ENCODE measurements at places on chromosomes 16 and 17. TPM values are rescaled to one million over a fixed set of nuclear protein-coding genes. Genes with fewer than 3 reads are reported as not detected.
A peak's percentile ranks its signal among the peaks of the same experiment; 100 is the strongest.

NPW gene
- total RNA-seq: 7.1 TPM

KRTAP4-9 gene
- total RNA-seq: not detected

- H3K27ac ChIP-seq: no peak overlapping the region
- no peaks in the 10 kb centered on the region for H3K27me3 ChIP-seq
- no peak overlapping the region for H3K4me3 ChIP-seq
- peaks cover 24% of the 10 kb centered on the region for H3K36me3 ChIP-seq
- no peak for DNase-seq
Observed at GRCh38 chr17:22409160-22409751, 716.9 kb downstream of the KCNJ18 start.

- H3K27me3 ChIP-seq: no peaks in the 10 kb centered on the region
- H3K4me3 ChIP-seq: peak overlapping the region; percentile 5
- no peak overlapping the region for H3K27ac ChIP-seq
- DNase-seq: no peak
Observed at GRCh38 chr16:30357085-30357714, 2.1 kb upstream of the CD2BP2 start.

- H3K27me3 ChIP-seq: no peaks in the 10 kb centered on the region
- no peak overlapping the region for H3K27ac ChIP-seq
- no peak for DNase-seq
- H3K4me1 ChIP-seq: no peaks in the 10 kb centered on the region
- no peak overlapping the region for H3K4me3 ChIP-seq
Observed at GRCh38 chr17:82463925-82464566, 5.5 kb downstream of the NARF start.

- H3K4me3 ChIP-seq: no peak overlapping the region
- H3K27ac ChIP-seq: no peak overlapping the region
- no peak for DNase-seq
- no peaks in the 10 kb centered on the region for H3K27me3 ChIP-seq
- peaks cover 4% of the 10 kb centered on the region for H3K36me3 ChIP-seq
Observed at GRCh38 chr16:27718201-27719105, 168.5 kb downstream of the KATNIP start.

SLC5A10 gene
- not detected for total RNA-seq

PABPN1L gene
- total RNA-seq: not detected

DNA sequence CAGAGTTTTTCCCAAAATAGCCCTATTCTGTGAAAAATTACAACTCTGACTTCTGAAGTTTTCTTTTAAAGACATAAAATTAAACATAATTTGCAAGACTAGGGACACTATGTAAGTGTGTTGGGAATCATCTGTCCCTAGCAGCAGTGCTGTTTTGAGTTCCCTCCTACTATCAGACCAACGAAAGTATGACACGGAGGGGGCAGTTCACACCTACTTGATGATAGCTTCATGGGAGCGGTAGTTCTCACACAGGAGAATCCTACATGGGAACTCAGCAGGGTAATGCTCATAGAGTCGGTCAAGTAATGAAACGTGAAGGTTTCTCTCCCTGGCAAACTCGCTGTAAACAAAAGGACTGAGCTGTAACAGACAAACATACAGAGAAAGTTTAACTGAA lies 96.6 kb downstream of the HELZ start:
- peaks cover 30% of the 10 kb centered on the region for H3K36me3 ChIP-seq
- no peak overlapping the region for H3K4me3 ChIP-seq
- H3K27ac ChIP-seq: no peak overlapping the region
- DNase-seq: no peak

USP43 gene
- total RNA-seq: 5.5 TPM

KCNH6 gene
- 2.3 TPM for total RNA-seq

MYH13 gene
- total RNA-seq: not detected

- H3K4me1 ChIP-seq: no peaks in the 10 kb centered on the region
- no peak overlapping the region for H3K27ac ChIP-seq
- H3K4me3 ChIP-seq: no peak overlapping the region
Observed at GRCh38 chr17:56624912-56625311, 31.4 kb downstream of the NOG start.

DNA sequence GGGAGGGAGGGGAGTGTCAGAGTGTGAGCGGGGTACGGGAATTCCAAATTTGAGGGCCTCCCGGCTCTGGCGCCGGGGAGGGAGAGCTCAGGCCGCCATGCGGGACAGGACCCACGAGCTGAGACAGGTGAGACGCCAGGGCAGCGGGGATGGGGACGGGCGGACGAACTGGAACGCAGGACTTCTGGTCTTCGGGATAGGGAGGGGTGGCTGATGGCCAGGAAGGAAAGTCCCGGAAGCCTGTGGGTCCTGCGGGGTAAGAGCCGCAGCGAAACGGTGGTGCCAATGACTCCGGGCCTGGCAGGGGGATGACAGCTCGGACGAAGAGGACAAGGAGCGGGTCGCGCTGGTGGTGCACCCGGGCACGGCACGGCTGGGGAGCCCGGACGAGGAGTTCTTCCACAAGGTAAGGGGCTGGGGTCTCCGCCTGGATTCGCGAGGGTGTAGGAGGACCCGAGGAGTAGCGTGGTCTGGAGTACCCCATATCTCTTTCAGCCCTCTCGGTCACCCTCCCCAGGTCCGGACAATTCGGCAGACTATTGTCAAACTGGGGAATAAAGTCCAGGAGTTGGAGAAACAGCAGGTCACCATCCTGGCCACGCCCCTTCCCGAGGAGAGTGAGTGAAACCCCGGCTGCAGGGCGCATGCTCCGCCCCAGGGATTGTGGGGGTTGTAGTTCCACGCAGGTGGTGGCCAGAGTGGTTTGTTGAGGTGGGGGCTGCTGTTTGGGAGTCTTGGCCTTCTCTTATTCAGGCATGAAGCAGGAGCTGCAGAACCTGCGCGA lies 543 bp downstream of the STX4 start:
- H3K36me3 ChIP-seq: no peaks in the 10 kb centered on the region
- peak; percentile 83 for DNase-seq
- H3K4me3 ChIP-seq: peak overlapping the region; percentile 89
- H3K27ac ChIP-seq: no peak overlapping the region

DNA sequence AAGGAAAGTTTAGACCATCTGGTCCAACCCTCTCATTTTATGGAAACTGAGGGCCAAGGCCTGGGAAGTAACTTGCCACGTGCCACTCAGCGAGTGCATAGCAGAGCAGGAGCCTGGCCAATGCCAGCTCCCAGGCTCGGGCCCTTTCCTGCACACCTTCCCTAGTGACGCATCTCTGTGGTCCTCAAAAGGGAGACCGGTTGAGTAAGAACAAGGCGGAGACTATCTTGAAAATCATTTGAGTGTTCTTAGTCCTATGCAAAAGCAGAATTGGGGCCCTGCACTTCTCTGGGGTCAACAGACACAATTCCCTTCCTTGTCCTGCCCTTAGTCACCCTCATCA lies 2.8 kb downstream of the CCL4 start:
- no peak overlapping the region for H3K27ac ChIP-seq
- peak; percentile 7 for DNase-seq
- H3K4me1 ChIP-seq: no peaks in the 10 kb centered on the region
- no peaks in the 10 kb centered on the region for H3K36me3 ChIP-seq
- H3K4me3 ChIP-seq: no peak overlapping the region

- no peaks in the 10 kb centered on the region for H3K4me1 ChIP-seq
- H3K27ac ChIP-seq: no peak overlapping the region
- DNase-seq: no peak
- no peaks in the 10 kb centered on the region for H3K27me3 ChIP-seq
- no peaks in the 10 kb centered on the region for H3K36me3 ChIP-seq
- H3K4me3 ChIP-seq: no peak overlapping the region
Observed at GRCh38 chr17:9158544-9159452, 137.5 kb downstream of the NTN1 start.

PLA2G10 gene
- total RNA-seq: 2.2 TPM

DNA sequence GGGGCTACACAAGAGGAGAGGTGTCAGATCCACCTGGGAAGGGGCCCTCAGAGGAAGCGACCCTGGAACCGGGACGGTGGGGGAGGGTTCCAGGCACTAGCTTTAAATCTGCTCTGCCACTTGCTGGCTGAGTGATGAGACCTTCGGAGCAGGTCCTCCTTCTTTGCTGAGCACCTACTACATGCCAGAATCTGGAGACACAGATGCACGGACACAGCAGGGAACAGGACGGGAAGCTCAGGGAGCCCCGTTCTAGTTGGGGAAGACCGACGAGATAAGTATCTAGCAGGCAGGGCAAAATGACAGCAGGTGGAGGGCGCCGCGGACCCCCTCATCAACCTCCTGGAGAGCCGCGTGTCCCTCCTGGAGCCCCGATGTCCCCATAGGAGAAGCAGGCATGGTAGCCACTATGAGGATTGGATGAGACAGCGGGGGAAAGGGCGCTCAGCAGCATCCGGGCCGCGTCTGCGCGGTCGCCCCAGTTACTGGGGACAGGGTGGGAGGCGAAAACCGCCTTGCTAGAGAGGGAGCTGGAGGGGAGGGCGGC lies 27.2 kb downstream of the SBK1 start:
- peaks cover 27% of the 10 kb centered on the region for H3K36me3 ChIP-seq
- H3K4me1 ChIP-seq: no peaks in the 10 kb centered on the region
- H3K27me3 ChIP-seq: no peaks in the 10 kb centered on the region
- no peak for DNase-seq

DNA sequence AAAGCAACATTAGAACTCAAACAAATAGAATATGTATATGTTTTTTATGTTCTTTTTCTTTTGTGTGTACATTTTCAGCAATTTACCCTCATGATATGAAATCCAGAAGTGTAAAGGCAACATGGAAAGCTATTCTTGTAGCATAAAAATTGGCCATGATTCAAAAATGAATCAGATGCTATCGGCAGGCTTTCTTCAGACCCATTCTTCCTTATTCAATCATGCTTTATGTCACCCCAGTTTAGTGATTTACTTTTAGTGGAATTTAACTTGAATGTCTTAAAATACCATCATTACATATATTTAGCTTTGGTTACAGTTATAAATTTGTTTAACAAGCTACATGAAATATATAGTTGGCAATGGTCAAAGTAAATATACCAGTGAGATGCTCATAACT lies 21.4 kb upstream of the SMIM36 start:
- no peaks in the 10 kb centered on the region for H3K4me1 ChIP-seq
- H3K4me3 ChIP-seq: no peak overlapping the region
- H3K27me3 ChIP-seq: no peaks in the 10 kb centered on the region
- no peak for DNase-seq
- no peak overlapping the region for H3K27ac ChIP-seq
- H3K36me3 ChIP-seq: no peaks in the 10 kb centered on the region

DNA sequence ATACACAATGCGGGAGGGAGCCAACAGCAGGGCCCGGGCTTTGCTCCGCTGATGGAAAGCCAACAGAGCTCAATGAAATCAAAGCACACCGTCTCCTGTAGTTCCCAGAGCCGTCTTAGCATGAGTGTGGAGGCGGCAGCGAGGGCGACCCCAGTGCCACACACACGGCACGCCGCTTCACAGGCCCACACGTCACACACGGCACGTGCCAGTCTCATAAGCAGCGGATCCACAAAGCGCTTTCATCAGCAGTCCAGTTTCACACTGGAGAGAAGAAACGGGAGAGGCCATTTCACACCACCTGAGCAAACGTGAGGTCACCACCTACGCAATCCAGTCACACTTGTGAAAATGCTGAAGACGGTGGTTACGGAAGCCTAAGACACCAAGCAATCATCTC lies 34.8 kb downstream of the CYB5D2 start:
- H3K27ac ChIP-seq: no peak overlapping the region
- no peaks in the 10 kb centered on the region for H3K4me1 ChIP-seq

CHST4 gene
- total RNA-seq: 6.8 TPM

- no peak overlapping the region for H3K4me3 ChIP-seq
- H3K36me3 ChIP-seq: no peaks in the 10 kb centered on the region
- H3K4me1 ChIP-seq: peaks cover 3% of the 10 kb centered on the region
- no peaks in the 10 kb centered on the region for H3K27me3 ChIP-seq
- no peak overlapping the region for H3K27ac ChIP-seq
Observed at GRCh38 chr17:77287432-77288068, 146.8 kb downstream of the SEC14L1 start.

GRCh38 chr17:48455791-48456190 lies 25.8 kb upstream of the SKAP1 start:
- H3K27me3 ChIP-seq: peaks cover 3% of the 10 kb centered on the region
- no peak for DNase-seq
- no peaks in the 10 kb centered on the region for H3K36me3 ChIP-seq

DNA sequence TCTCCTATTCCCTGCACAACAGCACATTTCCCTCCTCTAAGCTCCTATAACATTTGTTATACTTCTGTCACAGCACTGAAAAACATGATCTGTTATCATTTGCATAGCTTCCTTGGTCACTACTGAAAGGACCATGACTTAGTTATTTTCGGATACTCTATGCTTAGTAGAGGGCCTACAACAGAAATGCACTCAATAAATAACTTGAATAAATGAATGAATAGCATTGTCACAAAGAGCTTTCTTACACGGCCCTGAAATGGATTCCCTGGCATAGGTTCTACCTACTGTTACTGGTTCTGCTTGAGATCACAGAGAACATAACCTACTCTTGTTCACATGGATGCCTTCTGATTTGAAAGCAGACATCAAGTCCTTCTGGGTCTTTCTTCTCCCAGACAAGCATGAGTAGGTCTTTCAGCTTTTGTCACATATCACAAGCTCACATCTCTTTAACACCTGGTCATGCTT lies 41.6 kb downstream of the MYO1D start:
- H3K36me3 ChIP-seq: peaks cover 2% of the 10 kb centered on the region
- H3K27ac ChIP-seq: no peak overlapping the region
- no peak overlapping the region for H3K4me3 ChIP-seq
- no peak for DNase-seq
- H3K4me1 ChIP-seq: peaks cover 2% of the 10 kb centered on the region

PDILT gene
- total RNA-seq: not detected

TEX14 gene
- total RNA-seq: 0.55 TPM

GRCh38 chr17:10661437-10661836 lies 4.3 kb upstream of the MYH3 start:
- no peak overlapping the region for H3K4me3 ChIP-seq
- no peak for DNase-seq
- H3K27ac ChIP-seq: no peak overlapping the region
- H3K36me3 ChIP-seq: no peaks in the 10 kb centered on the region
- H3K4me1 ChIP-seq: no peaks in the 10 kb centered on the region

ALOXE3 gene
- 0.42 TPM for total RNA-seq

GAN gene
- 20.3 TPM for total RNA-seq

GRCh38 chr17:75834279-75834920 lies 9.8 kb downstream of the UNC13D start:
- peaks cover 5% of the 10 kb centered on the region for H3K4me1 ChIP-seq
- H3K27me3 ChIP-seq: no peaks in the 10 kb centered on the region
- DNase-seq: no peak
- no peak overlapping the region for H3K4me3 ChIP-seq

DHX58 gene
- total RNA-seq: 3.9 TPM

DNA sequence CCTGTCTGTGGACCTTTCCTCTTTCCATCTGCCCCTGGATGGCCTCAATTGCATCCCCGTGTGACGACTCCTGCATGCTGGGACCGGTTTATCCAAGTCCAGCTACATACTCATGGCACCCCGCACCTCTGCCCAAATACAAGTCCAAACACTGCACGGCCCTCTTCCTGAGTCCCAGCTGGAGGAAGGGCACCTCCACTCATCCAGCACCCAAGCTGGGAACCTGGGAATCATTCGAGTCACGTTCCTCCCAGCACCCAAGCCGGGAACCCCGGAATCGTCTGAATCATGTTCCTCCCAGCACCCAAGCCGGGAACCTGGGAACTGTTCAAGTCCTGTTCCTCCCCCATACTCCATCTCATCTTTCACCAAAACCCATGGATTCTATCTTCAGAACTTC lies 10.2 kb downstream of the TRARG1 start:
- no peak for DNase-seq
- no peaks in the 10 kb centered on the region for H3K27me3 ChIP-seq
- H3K27ac ChIP-seq: no peak overlapping the region
- no peaks in the 10 kb centered on the region for H3K4me1 ChIP-seq
- H3K36me3 ChIP-seq: peaks cover 9% of the 10 kb centered on the region

Data from H9 (cell line).